Right lobe of liver (tissue), 6 donors: ENCODE measurements at places on chromosomes 1 and 21. TPM values are rescaled to one million over a fixed set of nuclear protein-coding genes. Genes with fewer than 3 reads are reported as not detected.

WDR64 gene
- 0.27 TPM for total RNA-seq

DNA sequence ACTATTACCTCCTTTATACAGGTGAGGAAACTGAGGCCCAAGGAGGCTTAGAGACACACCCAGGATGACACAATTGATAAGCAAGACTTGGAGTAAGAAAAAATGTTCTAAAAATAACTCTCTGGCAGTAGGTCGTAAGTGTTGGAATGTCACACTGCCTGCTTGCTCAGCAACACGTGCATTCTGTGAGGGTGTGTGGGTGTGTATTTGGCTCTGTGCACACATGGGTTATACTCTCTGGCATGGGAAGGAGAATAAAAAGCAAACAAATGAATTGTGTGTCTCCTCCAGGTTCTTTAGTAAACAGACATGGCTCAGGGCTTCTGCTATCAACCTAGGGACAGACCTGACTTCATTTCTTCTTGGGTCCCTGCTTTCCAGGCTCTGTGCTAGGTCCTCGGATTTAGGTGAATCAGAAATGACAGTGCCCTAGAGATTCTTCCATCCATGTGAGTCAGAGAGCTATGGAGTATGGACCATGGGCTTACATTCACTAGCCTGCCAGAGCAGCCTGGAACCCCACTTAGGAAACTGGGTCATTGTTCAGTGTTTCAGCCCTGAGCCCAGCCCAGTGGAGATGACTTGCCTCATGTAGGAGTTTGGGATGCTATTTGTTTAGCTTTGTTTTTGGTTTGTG, 72.4 kb downstream of the ELAVL4 start:
- no peak overlapping the region for H3K4me3 ChIP-seq
- H3K36me3 ChIP-seq = no peaks in the 10 kb centered on the region
- H3K4me1 ChIP-seq = no peaks in the 10 kb centered on the region
- no peak overlapping the region for H3K27ac ChIP-seq
- DNase-seq = peak; percentile 62
- no peaks in the 10 kb centered on the region for H3K27me3 ChIP-seq

- no peak for DNase-seq
- H3K4me1 ChIP-seq = no peaks in the 10 kb centered on the region
- H3K36me3 ChIP-seq = no peaks in the 10 kb centered on the region
- H3K27me3 ChIP-seq = no peaks in the 10 kb centered on the region
- no peak overlapping the region for H3K4me3 ChIP-seq
- H3K27ac ChIP-seq = no peak overlapping the region
These were observed 326.1 kb upstream of the BEND5 start for GRCh38 chr1:49102752-49103151.

DNA sequence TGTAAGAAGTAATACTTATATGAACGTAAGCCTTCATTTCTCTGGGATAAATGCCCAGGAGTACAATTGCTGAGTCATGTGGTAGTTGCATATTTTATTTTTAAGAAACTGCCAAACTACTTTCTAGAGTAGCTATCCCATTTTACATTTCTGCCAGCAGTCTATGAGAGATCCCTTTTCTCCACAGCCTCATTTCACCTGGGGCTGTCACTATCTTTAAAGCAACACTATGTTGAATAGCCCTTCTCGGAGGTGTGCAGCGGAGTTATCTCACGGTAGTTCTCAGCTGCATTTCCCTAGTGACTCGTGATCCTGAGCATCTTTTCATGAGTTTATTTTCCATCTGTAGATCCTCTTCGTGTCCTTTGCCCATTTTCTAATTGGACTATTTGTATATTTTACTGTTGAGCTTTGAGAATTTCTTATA, 93.4 kb downstream of the ADARB1 start:
- no peak overlapping the region for H3K27ac ChIP-seq
- H3K36me3 ChIP-seq = no peaks in the 10 kb centered on the region
- no peaks in the 10 kb centered on the region for H3K27me3 ChIP-seq
- H3K4me3 ChIP-seq = no peak overlapping the region
- peaks cover 10% of the 10 kb centered on the region for H3K4me1 ChIP-seq
- no peak for DNase-seq

DNA sequence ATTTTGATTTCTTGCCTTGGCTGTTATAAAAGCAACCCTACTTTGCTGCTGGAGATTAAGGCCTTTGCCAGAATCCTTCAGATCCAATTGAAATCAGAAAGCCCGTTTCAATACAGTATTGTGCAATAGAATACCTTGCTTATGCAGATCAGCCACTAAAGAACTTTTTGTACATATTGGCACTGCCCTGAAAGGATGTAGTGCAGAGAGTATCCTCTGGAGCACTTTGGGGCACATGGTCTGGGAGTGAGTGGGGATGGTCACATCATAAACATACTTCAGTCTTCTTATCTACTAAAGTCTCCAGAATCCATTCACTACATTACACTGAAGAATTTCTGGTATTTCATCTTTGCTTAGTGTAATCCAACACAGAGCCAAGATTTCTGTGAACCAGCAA, 189.0 kb downstream of the CENPF start:
- H3K27ac ChIP-seq = no peak overlapping the region
- no peak for DNase-seq
- no peaks in the 10 kb centered on the region for H3K27me3 ChIP-seq
- H3K4me1 ChIP-seq = no peaks in the 10 kb centered on the region
- no peak overlapping the region for H3K4me3 ChIP-seq

DNA sequence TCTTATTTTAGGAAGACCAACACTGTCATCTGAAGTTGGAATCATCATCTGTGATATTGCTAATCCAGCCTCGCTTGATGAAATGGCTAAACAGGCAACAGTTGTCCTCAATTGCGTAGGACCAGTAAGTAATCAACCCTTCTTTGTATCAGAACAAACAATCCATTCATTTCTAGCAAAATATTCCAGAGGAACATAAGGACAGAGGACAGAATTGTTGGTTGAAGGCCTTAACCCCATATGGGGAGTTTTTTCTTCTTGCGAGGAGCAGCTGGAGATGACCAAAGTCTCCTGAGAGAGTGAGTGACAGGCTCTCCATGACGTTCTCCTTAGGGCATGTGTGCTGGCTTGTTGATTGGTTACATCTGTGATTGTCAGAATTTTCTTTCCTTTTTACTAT, 2.7 kb downstream of the SCCPDH start:
- peaks cover 27% of the 10 kb centered on the region for H3K4me1 ChIP-seq
- peak overlapping the region; percentile 11 for H3K4me3 ChIP-seq
- H3K27ac ChIP-seq = peak overlapping the region; percentile 83
- no peaks in the 10 kb centered on the region for H3K27me3 ChIP-seq
- no peak for DNase-seq

- no peaks in the 10 kb centered on the region for H3K4me1 ChIP-seq
- H3K36me3 ChIP-seq = no peaks in the 10 kb centered on the region
- H3K4me3 ChIP-seq = peak overlapping the region; percentile 99
- DNase-seq = no peak
- H3K27ac ChIP-seq = peak overlapping the region; percentile 93
These were observed 868 bp downstream of the PPP1R12B start for GRCh38 chr1:202349206-202349928.

- no peaks in the 10 kb centered on the region for H3K36me3 ChIP-seq
- no peaks in the 10 kb centered on the region for H3K27me3 ChIP-seq
- H3K4me3 ChIP-seq = no peak overlapping the region
- H3K27ac ChIP-seq = no peak overlapping the region
- DNase-seq = no peak
These were observed 8.1 kb downstream of the OR11L1 start for GRCh38 chr1:247833601-247834000.

DNA sequence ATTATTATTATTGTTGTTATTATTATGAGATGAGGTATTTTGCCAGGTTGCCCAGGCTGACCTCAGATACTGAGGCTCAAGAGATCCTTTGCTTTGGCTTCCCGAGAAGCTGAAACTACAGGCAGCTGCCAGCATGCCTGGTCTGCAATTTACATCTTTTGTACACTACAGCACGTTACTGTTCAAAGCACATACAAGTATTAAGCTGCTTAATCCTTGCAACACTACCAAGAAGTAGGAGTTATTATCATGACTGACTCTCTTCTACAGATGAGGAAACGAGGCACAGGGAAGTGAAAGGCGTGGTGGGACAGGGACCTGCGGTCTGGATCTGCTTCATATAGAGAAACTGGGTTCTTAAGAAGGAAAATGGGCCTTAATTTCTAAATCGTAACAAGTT, 11.6 kb downstream of the ERG start:
- H3K36me3 ChIP-seq = no peaks in the 10 kb centered on the region
- DNase-seq = no peak
- no peaks in the 10 kb centered on the region for H3K27me3 ChIP-seq
- no peaks in the 10 kb centered on the region for H3K4me1 ChIP-seq

GRCh38 chr1:226470921-226471866, 63.3 kb upstream of the PARP1 start:
- H3K36me3 ChIP-seq = no peaks in the 10 kb centered on the region
- H3K4me3 ChIP-seq = no peak overlapping the region
- no peaks in the 10 kb centered on the region for H3K4me1 ChIP-seq
- DNase-seq = no peak

DNA sequence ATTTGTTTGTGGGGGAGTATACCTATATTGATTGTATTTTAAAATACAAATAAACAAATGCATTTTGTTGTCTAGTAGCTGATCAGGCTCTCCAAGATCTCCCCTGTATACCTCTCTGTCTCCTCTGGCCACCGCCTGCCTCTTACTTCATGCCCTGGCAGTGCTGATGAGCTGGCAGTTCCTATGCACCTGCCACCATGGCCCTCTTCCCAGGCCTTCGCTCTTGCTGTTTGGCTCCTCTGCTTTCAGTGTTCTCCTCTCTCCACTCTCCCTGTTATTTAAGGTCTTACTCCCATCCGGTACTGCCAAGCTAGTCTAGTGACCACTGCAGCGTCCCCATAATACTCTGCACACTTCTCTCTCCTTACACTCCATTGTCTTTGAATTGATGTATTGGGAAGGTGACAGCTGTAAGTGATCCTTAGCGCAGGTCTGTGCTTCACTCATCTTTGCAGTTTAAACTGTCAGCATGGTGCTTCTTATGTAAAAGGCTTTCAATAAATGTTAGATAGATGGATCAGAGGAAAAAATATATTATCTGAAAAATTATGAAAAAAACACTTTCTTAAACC, 88.1 kb upstream of the ATP1A1 start:
- no peak for DNase-seq
- no peaks in the 10 kb centered on the region for H3K27me3 ChIP-seq
- no peak overlapping the region for H3K27ac ChIP-seq

- no peak for DNase-seq
- H3K36me3 ChIP-seq = no peaks in the 10 kb centered on the region
- no peak overlapping the region for H3K27ac ChIP-seq
- no peaks in the 10 kb centered on the region for H3K27me3 ChIP-seq
These were observed 22.8 kb upstream of the SSBP3 start for GRCh38 chr1:54428837-54429518.

GREM2 gene
- total RNA-seq = 5.1 TPM

DNA sequence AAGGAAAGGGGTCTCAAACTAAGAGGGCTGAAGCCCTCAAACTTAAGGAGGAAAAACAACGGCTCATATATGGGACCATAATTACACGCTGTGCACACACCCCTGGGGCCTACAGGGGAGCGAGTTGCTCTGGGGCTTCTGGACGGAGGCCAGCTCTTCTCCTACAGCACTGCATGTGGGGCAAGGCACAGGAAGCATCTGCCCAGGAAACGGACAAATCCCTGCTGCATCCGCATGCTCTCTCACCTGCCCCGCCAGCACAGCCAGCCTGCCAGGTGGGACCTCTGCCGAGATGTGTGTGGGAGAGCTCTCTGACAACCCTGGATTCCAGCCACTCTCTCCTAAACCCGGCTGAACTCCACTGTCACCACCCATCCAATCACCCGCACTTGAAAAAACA, 54.1 kb downstream of the MRPL37 start:
- H3K27ac ChIP-seq = no peak overlapping the region
- no peaks in the 10 kb centered on the region for H3K27me3 ChIP-seq

GJA8 gene
- not detected for total RNA-seq

PLA2G2A gene
- 967 TPM for total RNA-seq

SPATA45 gene
- not detected for total RNA-seq

DNA sequence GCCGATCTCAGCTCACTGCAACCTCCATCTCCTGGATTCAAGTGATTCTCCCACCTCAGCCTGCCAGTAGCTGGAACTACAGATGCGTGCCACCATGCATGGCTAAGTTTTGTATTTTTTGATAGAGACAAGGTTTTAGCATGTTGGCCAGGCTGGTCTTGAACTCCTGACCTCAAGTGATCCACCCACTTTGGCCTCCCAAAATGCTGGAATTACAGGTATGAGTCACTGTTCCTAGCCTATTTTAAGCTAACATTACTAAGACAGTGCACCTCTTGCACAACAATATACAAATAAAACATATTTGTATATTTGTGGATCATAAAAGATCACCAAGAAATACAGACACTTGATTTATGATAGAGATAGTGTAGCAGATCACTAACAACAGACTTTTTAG, 139.1 kb downstream of the DUSP10 start:
- no peak for DNase-seq
- no peaks in the 10 kb centered on the region for H3K4me1 ChIP-seq
- no peak overlapping the region for H3K27ac ChIP-seq
- H3K36me3 ChIP-seq = no peaks in the 10 kb centered on the region
- no peak overlapping the region for H3K4me3 ChIP-seq

OPRD1 gene
- total RNA-seq = not detected

GRCh38 chr1:61709908-61710289, 15.0 kb downstream of the TM2D1 start:
- H3K4me1 ChIP-seq = no peaks in the 10 kb centered on the region
- DNase-seq = no peak
- H3K4me3 ChIP-seq = no peak overlapping the region
- peaks cover 8% of the 10 kb centered on the region for H3K36me3 ChIP-seq

DNA sequence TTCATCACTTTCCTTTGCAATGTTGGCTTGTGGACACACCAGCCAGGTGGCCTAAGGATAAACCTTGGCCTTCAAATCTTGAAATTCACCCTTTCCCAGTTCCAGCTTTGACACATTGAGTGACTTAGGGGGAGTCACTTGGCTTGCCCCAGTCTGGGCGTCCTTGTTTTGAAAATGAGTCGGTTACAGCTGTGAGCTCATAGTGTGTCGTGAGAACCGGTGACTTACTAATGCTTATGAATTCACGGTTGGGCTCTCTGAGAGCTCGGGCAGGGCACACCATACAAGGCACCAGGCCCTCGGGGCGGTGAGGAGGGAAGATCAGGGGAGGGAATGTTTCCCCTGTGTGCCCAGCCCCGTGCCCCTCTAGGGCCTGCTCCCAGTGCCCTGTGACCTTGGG, 126.9 kb upstream of the TMPRSS2 start:
- H3K36me3 ChIP-seq = no peaks in the 10 kb centered on the region
- no peak overlapping the region for H3K4me3 ChIP-seq
- H3K4me1 ChIP-seq = no peaks in the 10 kb centered on the region
- no peak for DNase-seq
- no peak overlapping the region for H3K27ac ChIP-seq

DNA sequence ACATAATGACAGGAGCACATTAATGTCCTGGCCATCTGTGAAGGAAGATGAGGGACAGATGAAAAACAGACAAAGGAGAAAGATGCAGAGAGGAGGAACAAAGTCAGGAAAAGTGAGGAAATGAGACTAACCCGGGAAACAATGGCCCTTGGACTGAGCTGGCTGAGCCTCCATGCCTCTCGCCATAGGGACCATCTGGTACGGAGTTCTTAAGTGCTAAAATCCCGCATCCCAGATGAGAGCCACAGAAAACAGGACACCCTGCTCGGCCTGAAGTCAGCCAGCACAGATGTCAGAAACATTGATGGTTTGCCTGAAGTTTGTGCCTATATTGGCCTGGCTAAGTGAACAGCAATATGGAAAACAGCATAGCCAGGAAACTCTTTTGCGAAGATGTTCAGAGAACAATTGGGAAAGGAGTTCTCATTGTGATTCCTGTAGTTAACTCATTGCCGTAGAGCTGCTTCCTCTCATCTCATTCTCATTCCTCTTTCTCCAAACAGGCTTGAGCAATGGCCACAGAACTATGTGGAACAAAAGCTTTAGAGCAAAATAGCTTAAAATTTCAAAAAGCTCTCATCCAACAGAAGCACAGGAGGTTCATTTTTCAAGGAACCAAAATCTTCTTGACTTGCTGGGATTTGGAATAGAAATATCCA, 96.6 kb downstream of the ASTN1 start:
- no peak overlapping the region for H3K27ac ChIP-seq
- no peak overlapping the region for H3K4me3 ChIP-seq
- DNase-seq = no peak
- no peaks in the 10 kb centered on the region for H3K4me1 ChIP-seq
